CD4-positive, alpha-beta memory T cell (primary cell): ENCODE measurements at places on chromosomes 4 and X. TPM values are rescaled to one million over a fixed set of nuclear protein-coding genes. Genes with fewer than 3 reads are reported as not detected.

Gene BMX
- polyA plus RNA-seq: not detected

Gene NXF2B
- polyA plus RNA-seq: not detected

Gene TECRL
- polyA plus RNA-seq: not detected

Gene SPINK2
- 7.6 TPM for polyA plus RNA-seq

Gene CT55
- not detected for polyA plus RNA-seq

Gene STS
- polyA plus RNA-seq: 0.04 TPM

Gene PWWP3B
- not detected for polyA plus RNA-seq

Gene ABCD1
- 3.0 TPM for polyA plus RNA-seq

Gene ARMCX4
- 2.4 TPM for polyA plus RNA-seq

Gene SYTL5
- polyA plus RNA-seq: not detected
